Dermis blood vessel endothelial cell (primary cell): ENCODE measurements at places on chromosomes 11 and 22. TPM values are rescaled to one million over a fixed set of nuclear protein-coding genes. Genes with fewer than 3 reads are reported as not detected.

Gene DBX1
- not detected in 2 replicates for total RNA-seq

Gene HTR3A
- not detected in 2 replicates for total RNA-seq

Gene C11orf87
- total RNA-seq, result not detected in 2 replicates

Gene MS4A5
- total RNA-seq, result not detected in 2 replicates

Gene SLC22A24
- total RNA-seq, result not detected in 2 replicates

Gene TNKS1BP1
- 74.3 and 79.6 TPM in 2 replicates for total RNA-seq

Gene SULT4A1
- total RNA-seq, result 0.05 TPM in 1 of 2 replicates, not detected in the other

Gene BACE1
- 7.1 and 17.0 TPM in 2 replicates for total RNA-seq

Gene OR51B5
- not detected in 2 replicates for total RNA-seq

Gene PRR5
- 12.4 and 13.6 TPM in 2 replicates for total RNA-seq

Gene CCDC116
- total RNA-seq, result 0.17 and 0.28 TPM in 2 replicates

Gene PRMT3
- 11.7 and 16.2 TPM in 2 replicates for total RNA-seq

Gene EMID1
- total RNA-seq, result 2.9 and 6.1 TPM in 2 replicates

Gene TCIRG1
- total RNA-seq, result 81.3 and 110 TPM in 2 replicates

Gene TMPRSS4
- not detected in 2 replicates for total RNA-seq

Gene SPON1
- total RNA-seq, result 0.17 and 0.19 TPM in 2 replicates

Gene DCPS
- 6.6 and 11.4 TPM in 2 replicates for total RNA-seq

Gene DDTL
- 0.34 and 0.98 TPM in 2 replicates for total RNA-seq

Gene GLYATL1
- total RNA-seq, result 0.17 TPM in 1 of 2 replicates, not detected in the other

Gene UPK2
- not detected in 2 replicates for total RNA-seq

Gene ACR
- total RNA-seq, result 0.34 and 0.79 TPM in 2 replicates

Gene LMO2
- 107 and 149 TPM in 2 replicates for total RNA-seq

Gene PLEKHA7
- 4.3 and 6.4 TPM in 2 replicates for total RNA-seq

Gene HTR3B
- not detected in 2 replicates for total RNA-seq

Gene B3GAT3
- total RNA-seq, result 16.2 and 18.2 TPM in 2 replicates

Gene CD3E
- not detected in 2 replicates for total RNA-seq

Gene EPS8L2
- 2.7 and 3.1 TPM in 2 replicates for total RNA-seq

Gene FAM227A
- 0.34 and 0.65 TPM in 2 replicates for total RNA-seq

Gene CHST1
- total RNA-seq, result 15.7 and 23.1 TPM in 2 replicates

Gene SMIM35
- total RNA-seq, result not detected in 2 replicates

Gene LRRC4C
- not detected in 2 replicates for total RNA-seq

Gene RAD9A
- total RNA-seq, result 5.2 and 5.6 TPM in 2 replicates

Gene SESN3
- total RNA-seq, result 95.6 and 113 TPM in 2 replicates

Gene MAPK8IP1
- total RNA-seq, result 2.2 and 3.1 TPM in 2 replicates

Gene INS
- total RNA-seq, result not detected in 2 replicates

Gene TIRAP
- total RNA-seq, result 5.1 and 6.8 TPM in 2 replicates

Gene CNIH2
- not detected in 2 replicates for total RNA-seq
